Progenitor cell of endocrine pancreas (in vitro differentiated cells): ENCODE measurements at places on chromosomes 7 and 10.

GRCh38 chr10:37619336-37619735, 238.1 kb downstream of the ZNF248 start:
- no peaks in the 10 kb centered on the region for H3K36me3 ChIP-seq
- no peak overlapping the region for H3K4me3 ChIP-seq
- no peaks in the 10 kb centered on the region for H3K27me3 ChIP-seq
- H3K4me1 ChIP-seq = no peaks in the 10 kb centered on the region

GRCh38 chr10:49161411-49161997, 26.7 kb downstream of the TMEM273 start:
- DNase-seq = no peak
- H3K27me3 ChIP-seq = peaks cover 59% of the 10 kb centered on the region
- H3K4me3 ChIP-seq = no peak overlapping the region
- H3K36me3 ChIP-seq = no peaks in the 10 kb centered on the region
- H3K4me1 ChIP-seq = no peaks in the 10 kb centered on the region

DNA sequence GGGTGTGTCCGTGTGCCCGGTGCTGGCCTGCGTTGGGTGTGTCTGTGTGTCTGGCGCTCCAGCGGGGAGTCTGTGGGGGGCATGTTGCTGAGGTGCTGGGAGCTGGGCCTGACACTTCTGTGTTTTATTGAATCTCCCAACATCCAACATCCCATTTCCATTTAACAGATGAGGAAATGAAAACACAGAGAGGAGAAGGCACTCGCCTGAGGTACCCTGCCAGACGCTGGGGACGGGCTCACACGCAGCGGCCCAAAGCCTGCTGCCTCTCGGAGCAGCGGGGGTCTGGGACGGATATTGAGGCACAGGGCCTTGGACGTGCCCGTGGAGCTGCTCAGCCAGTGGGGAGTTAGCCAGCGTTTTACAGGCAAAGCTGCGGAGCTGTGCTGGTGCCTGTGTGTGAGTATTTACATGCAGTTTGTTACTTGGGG, 133.9 kb downstream of the DNAJB6 start:
- no peak for DNase-seq
- no peak overlapping the region for H3K4me3 ChIP-seq
- no peak overlapping the region for H3K27ac ChIP-seq
- peaks cover 7% of the 10 kb centered on the region for H3K4me1 ChIP-seq

- no peak for DNase-seq
- peaks cover 14% of the 10 kb centered on the region for H3K4me1 ChIP-seq
- no peaks in the 10 kb centered on the region for H3K27me3 ChIP-seq
- peak overlapping the region; percentile 29 for H3K27ac ChIP-seq
Observed at GRCh38 chr10:125014836-125015355, 73.0 kb downstream of the ZRANB1 start.

DNA sequence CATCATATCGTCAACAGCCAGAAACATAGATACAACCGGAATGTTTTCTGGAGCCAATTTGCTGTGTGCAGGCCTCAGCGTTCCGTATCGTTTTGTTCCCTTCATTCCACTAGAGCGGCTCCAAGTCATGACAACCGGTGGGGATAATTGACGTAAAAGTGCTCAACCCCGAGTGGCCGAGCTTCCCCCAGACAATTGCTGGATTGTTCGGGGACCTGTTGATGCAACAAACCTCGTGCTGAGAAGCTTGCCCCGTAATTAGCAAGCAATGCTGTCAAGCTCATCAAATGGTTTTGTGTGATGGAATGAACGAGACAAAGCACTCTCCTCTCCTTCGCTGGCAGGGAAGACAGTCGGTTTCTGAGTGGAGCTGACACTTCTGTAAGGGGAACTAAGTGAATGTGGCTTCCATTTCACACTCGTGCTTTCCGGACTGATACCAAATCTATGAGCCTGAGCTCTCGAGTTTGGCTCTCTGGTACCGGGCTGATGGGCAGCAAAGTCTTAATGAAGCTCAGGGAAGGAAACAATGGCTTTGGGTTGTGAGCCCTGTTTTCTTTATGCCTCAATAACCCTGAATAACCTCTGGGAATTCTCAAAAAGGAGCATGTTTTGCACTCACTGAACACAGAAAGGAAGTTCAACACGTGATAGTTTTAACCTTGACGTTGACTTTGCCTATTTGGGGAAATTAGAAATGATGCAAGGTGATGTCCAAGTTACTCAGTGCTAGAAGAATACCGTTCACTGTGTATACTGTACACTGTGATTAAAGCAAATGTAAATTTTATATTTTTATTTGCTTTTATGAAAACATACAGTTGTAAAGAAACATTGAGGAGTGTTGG, 220.5 kb downstream of the BAMBI start:
- no peak overlapping the region for H3K4me3 ChIP-seq
- peaks cover 3% of the 10 kb centered on the region for H3K36me3 ChIP-seq
- no peak overlapping the region for H3K27ac ChIP-seq
- H3K4me1 ChIP-seq = peaks cover 6% of the 10 kb centered on the region
- DNase-seq = no peak
- no peaks in the 10 kb centered on the region for H3K27me3 ChIP-seq

- peaks cover 6% of the 10 kb centered on the region for H3K36me3 ChIP-seq
- H3K4me1 ChIP-seq = peaks cover 36% of the 10 kb centered on the region
- peak overlapping the region; percentile 9 for H3K27ac ChIP-seq
Observed at GRCh38 chr7:36985866-36986400, 261.6 kb upstream of the AOAH start.

GRCh38 chr10:34420795-34421194, 394.3 kb downstream of the PARD3 start:
- H3K27ac ChIP-seq = no peak overlapping the region
- DNase-seq = no peak
- no peak overlapping the region for H3K4me3 ChIP-seq
- peaks cover 1% of the 10 kb centered on the region for H3K36me3 ChIP-seq

DNA sequence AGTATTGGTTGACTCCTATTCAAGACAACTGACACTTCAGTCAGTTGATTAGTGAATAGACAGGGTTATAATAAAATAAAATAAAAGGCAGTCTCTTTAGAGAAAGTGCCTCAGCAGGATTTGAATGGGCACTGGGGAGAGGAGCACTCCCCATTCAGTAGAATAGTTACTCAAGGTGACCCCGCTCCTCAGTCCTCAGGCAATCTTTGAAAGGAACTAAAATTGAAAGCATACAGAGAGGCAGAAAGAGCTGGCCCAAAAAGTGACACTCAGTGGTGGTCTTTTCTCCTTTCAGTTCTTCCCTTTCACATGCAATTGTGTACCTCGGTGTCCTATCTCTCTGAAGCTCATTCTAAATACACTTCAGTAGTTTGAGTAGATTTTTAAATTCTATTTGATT, 47.4 kb upstream of the MACC1 start:
- H3K27me3 ChIP-seq = no peaks in the 10 kb centered on the region
- no peak overlapping the region for H3K27ac ChIP-seq
- peaks cover 9% of the 10 kb centered on the region for H3K4me1 ChIP-seq

DNA sequence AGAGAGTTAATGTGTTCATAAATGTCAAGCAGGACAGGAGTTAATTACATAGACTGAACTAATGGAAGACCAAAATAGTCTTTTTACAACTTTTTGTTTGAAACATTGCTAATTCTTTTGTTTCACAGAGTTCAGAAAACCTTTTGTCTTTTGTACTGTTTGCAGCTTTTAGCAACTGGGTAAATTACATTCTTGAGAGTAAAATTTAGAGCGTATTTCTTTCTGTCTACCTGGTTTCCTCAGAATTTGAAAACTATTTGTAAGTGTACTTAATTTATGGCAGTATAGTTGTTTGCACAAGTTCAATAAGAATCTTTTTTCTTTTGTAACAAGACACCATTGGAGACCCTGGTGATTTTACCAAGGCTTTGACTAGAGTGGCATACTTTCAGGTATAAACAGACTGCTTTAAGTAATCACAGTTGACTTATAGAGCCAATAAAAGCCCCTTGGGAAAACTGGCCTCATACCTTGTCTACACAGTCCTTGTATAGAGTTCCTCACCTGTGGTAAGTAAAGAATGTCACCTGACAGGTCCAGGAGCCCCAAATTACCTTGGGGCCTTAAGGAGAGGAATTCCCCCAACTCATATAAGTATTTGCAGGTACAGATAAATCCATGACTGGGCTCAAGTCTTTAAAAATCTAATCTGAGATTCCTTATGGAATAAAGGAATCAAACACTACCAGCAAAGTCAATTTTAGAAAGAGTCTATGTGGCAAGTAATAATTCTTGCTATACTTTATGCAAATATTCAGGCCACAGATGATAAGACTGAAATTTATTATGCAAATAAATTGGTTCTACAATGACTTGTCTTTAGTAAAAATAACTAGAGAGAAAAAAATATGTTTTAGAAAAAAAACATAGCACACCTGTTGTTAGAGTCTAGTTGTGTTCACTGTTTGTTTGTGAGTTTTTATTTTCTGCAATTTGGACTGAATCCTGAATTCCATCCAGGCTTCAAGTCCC, 23.6 kb upstream of the CREB3L2 start:
- no peak overlapping the region for H3K4me3 ChIP-seq
- no peaks in the 10 kb centered on the region for H3K27me3 ChIP-seq

- no peak overlapping the region for H3K4me3 ChIP-seq
- no peaks in the 10 kb centered on the region for H3K27me3 ChIP-seq
- peaks cover 8% of the 10 kb centered on the region for H3K4me1 ChIP-seq
- no peak overlapping the region for H3K27ac ChIP-seq
- DNase-seq = no peak
- H3K36me3 ChIP-seq = peaks cover 4% of the 10 kb centered on the region
Observed at GRCh38 chr7:70132852-70133690, 534.8 kb downstream of the AUTS2 start.

DNA sequence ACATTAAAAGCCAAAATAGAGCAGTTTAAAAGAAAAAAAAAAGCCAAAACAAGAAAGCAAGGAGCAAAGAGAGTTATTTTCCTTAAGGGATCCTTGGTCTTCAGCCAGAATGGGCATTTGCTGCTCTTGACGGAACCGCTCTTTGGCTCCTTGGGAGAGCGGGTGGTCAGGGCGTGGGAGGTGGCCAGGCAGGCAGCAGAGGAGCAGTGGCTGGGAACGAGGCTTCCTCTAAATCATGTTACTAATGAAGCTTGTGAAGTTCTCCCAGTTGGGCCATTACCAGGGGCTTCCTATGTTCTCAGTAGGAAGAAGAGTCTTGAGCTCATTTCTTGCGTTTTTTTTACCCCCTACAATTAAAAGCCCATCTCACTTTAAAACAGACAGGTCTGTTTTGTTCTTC, 116.6 kb downstream of the DOCK1 start:
- no peak overlapping the region for H3K27ac ChIP-seq
- peaks cover 6% of the 10 kb centered on the region for H3K4me1 ChIP-seq
- DNase-seq = no peak
- no peaks in the 10 kb centered on the region for H3K27me3 ChIP-seq

- no peak for DNase-seq
- no peaks in the 10 kb centered on the region for H3K4me1 ChIP-seq
- H3K27me3 ChIP-seq = no peaks in the 10 kb centered on the region
- no peak overlapping the region for H3K27ac ChIP-seq
Observed at GRCh38 chr7:8881916-8882315, 448.5 kb downstream of the NXPH1 start.

DNA sequence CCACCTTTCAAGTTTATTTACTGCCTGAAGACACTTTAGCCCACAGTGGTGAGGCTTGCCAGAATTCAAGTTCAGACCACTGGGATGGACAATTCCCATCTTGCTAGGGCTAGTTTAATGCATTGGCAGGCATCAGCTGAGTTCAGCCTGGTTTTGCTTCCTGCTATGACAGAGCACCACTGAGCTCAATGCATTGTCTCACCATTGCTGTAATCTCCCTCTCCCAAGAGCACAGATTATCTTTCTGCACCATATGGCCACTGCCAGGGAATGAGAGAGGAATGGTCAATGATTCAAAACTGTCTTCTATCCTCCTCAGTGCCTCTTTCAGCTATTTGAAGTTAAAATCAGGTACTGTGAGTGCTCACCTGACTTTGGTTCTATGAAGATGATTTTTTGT, 160.8 kb downstream of the XPNPEP1 start:
- no peaks in the 10 kb centered on the region for H3K36me3 ChIP-seq
- no peaks in the 10 kb centered on the region for H3K27me3 ChIP-seq
- no peak overlapping the region for H3K27ac ChIP-seq
- H3K4me1 ChIP-seq = no peaks in the 10 kb centered on the region
- no peak overlapping the region for H3K4me3 ChIP-seq
- DNase-seq = no peak

DNA sequence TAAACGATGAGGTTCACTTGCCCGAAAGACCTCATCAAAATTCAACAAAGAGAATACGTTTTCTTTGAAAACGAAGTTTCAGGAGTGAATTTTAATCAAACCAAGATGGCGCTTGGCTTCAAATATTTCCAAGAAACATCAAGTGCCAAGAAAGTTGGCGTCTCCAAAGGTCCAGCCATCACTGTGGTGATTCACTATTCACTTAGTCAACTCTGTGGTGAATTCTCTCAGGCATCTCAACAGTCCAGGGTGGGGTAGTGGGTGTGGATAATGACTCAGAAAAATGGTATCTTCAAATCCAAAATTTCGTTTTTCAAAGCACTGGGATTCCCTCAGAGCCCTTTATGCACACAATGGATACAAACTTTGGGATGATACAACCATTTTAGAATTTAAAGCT, 133.1 kb downstream of the SVIL start:
- no peaks in the 10 kb centered on the region for H3K27me3 ChIP-seq
- peaks cover 26% of the 10 kb centered on the region for H3K36me3 ChIP-seq
- H3K4me3 ChIP-seq = no peak overlapping the region
- DNase-seq = no peak
- no peak overlapping the region for H3K27ac ChIP-seq

DNA sequence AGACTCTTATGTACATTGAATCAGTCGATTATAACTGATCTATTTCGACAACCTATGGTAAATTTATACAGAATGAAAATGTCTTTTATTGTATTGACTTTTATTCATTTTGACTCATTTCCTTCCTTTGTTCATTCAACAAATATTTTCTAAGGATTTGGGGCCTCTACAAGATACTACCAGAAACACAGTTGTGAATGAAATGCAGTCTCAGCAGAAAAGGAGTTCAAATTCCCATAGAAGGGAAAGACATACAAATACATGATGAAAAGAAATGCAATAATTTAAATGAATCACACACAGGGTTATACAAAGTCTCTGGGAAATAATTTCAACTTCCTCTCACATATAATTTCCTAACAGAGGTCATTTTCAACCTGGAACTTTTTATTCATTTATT, 134.0 kb upstream of the SEMA3A start:
- no peaks in the 10 kb centered on the region for H3K4me1 ChIP-seq
- no peaks in the 10 kb centered on the region for H3K36me3 ChIP-seq
- H3K27ac ChIP-seq = no peak overlapping the region
- no peak for DNase-seq
- H3K4me3 ChIP-seq = no peak overlapping the region
- H3K27me3 ChIP-seq = no peaks in the 10 kb centered on the region

GRCh38 chr7:153383781-153384180, 624.2 kb downstream of the ACTR3B start:
- H3K36me3 ChIP-seq = peaks cover 6% of the 10 kb centered on the region
- no peaks in the 10 kb centered on the region for H3K4me1 ChIP-seq
- DNase-seq = no peak
- H3K27me3 ChIP-seq = no peaks in the 10 kb centered on the region

DNA sequence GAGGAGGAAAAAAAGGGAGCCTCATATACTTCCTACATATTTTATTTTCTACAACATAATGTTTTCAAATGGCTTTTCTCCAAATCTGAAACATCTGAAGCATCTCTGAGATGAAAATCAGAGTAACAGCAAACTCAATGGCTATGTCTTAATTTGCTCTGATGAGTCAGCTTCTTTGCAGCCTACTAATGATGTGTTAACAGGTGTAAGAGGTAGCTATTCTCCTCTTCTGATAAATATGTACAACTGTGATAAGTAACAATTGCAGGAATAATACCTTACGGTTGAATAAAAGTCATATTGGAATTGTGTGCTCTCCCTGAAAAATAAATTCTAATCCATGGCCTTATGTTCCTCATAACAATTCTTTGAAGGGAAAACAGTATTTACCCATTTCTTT, 45.2 kb downstream of the GNAT3 start:
- no peaks in the 10 kb centered on the region for H3K36me3 ChIP-seq
- H3K4me1 ChIP-seq = peaks cover 14% of the 10 kb centered on the region
- H3K27me3 ChIP-seq = no peaks in the 10 kb centered on the region
- DNase-seq = no peak
- no peak overlapping the region for H3K27ac ChIP-seq
